Erythroblast (primary cell): ENCODE measurements at places on chromosomes 5 and 9.

DNA sequence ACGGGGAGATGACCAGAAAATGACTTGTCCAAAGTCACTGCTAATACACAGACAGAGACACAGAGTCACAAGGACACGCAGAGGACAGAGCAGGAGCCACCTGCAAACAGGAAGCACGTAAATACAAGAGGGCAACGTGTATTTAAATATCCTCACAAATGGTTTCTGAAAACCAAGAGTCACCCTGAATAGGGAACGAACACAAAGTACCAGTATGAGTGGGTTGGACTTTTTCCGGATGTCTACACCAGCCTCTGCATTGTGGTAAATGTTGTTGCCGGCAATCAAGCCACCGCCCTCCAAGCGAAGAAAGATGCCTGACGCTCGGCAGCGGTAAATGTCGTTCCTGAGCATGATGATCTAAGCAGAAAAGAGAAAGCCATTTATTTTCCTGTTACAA lies 44.5 kb downstream of the FBXO10 start:
- no peak for DNase-seq

GRCh38 chr9:120755810-120756434 lies 37.3 kb downstream of the FBXW2 start:
- peak; percentile 82 for DNase-seq

DNA sequence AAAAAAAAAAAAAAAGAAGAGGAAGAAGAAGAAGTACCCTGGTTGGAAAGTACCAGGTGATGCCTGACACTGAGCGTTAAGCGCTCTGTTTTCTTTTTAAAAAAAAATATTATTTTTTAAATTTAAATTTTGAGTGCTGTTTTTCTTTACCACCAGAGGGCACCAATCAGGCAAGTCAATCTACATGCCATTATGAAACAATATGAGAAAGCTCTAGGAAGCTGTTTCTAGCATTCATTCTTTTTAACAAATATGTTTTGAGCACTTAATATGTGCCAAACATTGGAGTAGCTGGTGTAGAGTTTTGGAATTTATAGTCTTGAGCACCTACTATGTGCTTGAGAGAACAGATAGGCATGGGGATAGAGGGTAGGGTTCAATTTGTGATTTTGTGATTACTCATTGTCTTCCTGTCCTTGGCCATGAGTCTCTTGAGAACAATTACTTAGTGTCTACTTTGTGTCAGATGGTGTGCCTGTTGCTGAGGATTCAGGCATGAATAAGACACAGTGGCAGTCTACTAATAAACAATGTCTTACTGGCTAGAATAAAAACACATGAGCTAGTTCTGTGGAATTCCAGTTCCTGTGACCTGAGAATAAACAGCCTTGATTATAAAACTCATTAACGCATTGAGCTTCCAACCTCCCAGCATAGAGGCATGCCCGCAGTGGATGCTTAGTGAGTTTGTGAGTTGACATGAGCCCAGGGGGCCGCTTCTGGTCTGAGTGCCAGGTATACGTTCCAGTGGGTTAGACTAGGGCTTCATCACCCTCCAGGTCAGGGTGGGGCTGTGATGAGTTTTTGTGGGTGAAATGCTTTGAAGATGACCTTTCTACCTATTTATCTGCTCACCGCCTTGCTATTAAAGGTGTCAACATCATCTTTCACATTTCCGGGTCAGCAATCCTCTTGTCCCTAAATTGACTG lies 3.0 kb upstream of the UBE2R2 start:
- DNase-seq: peak; percentile 57

DNA sequence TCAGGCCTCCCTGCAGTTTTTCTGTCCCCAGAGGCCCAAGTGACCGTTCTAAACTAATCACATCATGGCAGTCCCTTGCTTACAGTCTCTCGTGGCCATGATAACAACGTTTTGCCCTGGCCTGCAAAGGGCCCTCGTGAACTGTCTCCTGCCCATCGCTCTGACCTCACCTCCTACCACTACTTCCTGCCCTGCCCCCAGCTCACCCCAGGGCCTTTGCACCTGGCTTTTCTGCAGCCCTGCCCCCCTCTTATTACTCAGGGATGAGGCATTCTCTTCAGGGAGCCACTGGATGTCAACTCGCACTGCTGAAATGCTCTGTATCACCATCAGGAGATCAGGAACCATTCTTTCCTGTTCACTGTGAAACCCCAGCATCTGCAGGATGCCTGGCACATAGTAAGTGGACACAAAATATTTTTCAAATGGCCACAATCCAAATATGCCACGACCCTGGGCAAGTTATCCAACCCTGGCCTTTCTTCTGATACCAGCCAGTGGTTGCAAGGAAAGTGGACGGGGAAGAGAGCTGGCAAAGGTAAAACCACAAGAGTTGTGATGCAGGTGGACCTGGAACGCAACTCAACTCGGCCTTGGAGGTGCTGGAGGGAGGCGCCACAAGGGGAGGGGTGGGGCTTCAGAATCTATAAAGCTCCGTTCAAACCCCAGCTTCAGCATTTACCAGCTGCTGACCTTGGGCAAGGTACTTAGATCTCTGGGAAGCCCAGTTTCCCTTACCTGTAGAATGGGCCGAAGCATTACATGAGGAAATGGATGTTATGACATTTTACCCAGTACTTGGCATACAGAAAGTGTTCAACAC lies 1.7 kb downstream of the SNCB start:
- DNase-seq: no peak

GRCh38 chr5:97454015-97454414 lies 271.0 kb upstream of the RIOK2 start:
- DNase-seq: no peak

GRCh38 chr5:10626473-10627013 lies 62.7 kb downstream of the ANKRD33B start:
- DNase-seq: peak; percentile 33
